ENCODE measurements at places on chromosomes 16 and 17.

DNA sequence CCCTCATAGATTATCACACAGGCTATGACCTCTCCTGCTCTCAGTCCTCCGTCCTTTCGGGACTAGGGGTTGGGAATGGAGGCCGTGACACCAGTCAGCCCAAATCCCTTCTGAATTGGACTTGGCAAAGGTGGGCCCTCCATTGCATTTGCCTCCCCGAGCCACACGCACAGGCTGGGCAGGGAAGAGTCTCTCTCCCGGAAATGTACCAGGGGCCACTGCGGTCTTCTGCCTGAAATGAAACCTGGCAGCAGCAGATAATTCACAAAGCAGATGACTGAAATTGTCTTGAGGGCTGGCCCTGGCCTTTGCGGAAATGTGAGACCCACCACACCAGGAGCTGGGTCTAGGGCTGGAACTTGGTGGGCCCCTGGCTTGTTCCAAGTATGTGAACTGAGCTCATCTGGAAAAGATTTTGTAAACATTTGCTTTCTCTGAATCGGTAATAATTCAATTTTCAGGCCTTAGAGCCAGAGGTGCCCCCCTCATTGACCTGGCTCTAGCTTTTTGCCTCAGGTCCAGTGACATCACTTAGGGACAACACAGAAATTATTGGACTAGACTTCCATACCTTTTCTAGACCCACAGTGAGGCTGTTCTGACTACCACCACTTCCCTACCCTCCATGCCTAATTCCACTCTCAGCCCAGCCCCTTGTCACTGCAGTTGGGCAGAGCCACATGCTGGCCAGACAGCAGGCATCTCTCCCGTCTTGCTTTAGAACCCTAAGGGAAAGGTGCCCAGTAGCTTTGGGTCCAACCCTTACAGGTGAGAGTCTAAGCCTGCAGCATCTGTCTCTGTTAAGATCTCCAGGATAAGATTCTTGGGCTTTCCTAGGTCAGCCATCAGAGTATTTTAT lies 75.2 kb downstream of the CCDC182 start:
- DNase-seq, result no peak

- DNase-seq, result no peak
These were observed 1.6 kb downstream of the PYCARD start for GRCh38 chr16:31200821-31201568.

DNA sequence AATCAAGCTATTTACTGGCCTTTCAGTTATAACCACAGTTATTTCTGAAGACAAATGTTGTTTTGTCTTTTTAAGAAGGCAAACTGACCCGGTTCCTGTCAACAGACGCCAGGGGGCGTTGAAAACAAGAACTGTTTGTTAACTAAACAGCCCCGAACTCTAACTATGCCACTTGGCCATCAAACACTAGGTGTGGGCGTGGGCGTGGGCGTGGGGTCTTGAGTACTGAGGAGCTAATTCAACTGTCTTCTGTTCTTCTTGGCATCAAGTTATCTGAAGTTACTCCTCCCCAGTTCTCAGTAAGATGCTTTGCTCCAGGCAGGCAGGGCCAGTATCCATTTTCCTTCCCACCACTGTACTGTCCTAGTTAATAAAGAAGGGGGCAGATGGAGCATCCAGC lies 63.3 kb upstream of the MTMR4 start:
- DNase-seq, result peak; percentile 1

GRCh38 chr16:56967733-56968132 lies 6.0 kb downstream of the CETP start:
- DNase-seq, result no peak

DNA sequence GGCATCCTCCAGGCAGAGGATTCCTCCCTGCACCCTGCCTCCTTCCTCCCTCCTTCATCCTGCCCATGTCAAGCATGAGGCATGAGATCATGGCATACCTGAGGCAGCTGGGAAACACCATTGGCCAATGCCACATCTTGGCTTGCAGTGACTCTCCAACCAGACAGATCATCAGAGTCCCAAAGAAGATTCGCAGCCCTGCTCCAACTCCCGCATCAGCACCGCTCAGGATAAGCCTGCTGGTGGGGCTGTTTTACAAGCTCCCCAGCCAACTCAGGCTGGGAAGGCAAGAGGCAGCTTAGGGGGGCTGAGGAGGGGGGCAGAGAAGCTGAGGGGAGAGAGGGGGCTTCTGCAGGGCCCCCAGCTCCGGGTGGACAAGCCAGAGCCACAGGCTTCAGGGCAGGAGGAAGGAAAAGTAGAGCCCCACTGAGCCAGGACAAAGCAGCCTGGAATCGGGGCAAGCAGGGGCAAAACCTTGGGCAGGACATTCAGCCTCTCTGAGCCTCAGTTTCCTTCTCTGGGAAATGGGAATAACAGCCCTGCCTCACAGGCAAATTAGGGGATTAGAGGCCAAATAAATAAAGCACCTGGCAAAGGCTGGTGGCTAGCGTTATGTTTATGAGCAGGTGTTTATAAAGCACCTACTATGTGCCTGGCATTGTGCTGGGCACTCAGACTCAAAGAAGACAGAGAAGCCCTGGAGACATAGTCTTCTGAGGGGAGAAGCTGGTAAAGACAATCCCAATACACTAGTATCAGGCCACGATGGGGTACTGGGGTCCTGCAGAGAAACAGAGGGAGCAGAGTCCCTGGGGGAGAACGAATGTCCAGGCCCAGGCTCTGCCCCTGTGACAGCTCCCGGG lies 88.1 kb downstream of the GOSR1 start:
- DNase-seq, result no peak

DNA sequence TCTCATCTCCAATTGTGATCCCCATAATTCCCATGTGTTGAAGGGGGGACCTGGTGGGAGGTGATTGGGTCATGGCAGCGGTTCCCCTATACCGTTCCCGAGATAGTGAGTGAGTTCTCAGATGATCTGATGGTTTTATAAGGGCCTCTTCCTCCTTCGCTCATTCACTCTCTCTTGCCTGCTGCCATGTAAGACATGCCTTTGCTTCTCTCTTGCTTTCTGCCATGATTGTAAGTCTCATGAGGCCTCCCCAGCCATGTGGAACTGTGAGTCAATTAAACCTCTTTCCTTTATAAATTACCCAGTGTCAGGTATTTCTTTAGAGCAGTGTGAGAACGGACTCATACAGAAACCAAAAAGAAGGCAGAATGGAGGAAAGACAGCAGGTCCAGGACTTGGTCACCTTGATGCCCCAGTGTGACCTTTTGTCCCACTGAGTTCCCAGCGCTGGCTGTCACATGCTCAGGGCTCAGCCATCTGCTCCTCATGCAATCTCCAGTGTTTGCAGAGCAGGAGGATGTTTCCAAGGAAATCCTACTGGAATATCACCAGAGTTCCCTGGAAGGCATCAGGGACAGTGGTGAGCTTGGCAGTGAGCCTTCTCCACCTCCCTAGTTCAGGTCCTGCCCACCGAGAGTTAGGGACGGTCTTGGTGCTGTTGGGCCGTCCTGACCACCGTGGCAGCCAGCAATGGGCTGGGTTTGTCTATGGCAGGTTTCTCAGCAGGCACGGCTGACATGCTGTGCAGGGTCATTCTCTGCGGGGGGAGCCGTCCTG lies 96.7 kb downstream of the SEC14L1 start:
- DNase-seq, result no peak

GRCh38 chr17:77140878-77141767 lies at the start of gene SEC14L1:
TSS of gene SEC14L1 (plus strand) at chr17:77140969. CDS start at chr17:77143597, 2,628 bp downstream.
- DNase-seq, result no peak

- no peak for DNase-seq
These were observed 509.0 kb upstream of the KIF2B start for GRCh38 chr17:53313746-53314145.

DNA sequence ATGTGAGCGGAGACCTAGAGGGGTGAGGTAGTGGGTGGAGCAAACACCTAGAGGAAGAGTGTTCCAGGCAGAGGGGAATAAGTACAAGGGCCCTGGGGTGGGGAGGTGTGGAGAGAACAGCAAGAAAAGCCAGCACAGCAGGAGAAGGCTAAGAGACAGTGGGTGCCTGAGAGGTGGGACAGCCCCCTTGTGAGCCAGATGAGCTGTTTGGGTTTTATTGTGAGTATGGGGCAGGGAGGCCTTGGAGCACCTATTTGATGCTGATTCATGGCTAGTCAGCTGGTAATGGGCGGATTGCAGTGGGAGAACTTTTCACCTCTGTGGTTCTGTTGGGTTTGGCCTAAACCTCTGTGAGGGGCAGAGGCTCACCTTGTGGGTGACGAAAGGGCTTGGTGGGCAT lies 68.4 kb downstream of the ABCC1 start:
- no peak for DNase-seq

DNA sequence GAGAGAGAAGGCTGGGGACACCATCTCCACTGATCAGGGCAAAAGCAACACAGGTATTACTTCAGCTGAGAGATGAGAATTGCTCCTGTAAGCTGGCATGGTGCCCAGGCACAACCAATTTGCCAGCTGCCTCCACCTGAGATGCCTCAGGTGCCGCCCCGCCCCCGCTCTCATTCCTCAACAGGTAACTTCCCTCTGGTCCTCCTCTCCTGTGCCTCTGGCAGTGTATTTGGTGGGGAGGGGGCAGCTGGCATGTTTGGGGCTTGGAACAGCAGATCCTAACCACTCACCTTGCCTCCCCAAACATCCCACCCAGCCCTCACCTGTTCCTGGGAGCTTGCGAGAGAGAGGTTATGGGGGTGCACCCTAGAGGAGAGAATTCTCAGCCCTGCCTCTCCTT lies 2.9 kb upstream of the SRCIN1 start:
- DNase-seq, result no peak

DNA sequence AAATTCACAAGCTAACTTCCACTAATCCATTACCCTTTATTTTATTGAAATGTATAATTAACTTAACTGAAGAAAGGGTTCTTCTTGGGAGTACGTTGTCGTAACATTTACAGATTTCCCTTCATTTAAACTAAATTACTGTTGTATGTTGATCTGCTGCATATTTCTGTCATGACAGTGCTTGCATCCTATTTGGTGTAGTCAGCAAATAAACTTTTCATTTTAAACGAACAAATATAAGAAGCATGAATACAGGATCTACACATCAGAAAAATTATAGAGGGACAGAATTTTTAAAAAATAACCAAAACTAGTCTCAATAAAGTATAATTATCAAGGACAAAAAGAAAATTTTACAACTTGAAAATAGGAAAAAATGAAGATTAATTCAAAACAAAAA lies 66.5 kb upstream of the ZNF267 start:
- DNase-seq, result no peak

- DNase-seq, result no peak
These were observed 373.7 kb downstream of the WWOX start for GRCh38 chr16:78473031-78473699.

- peak; percentile 33 for DNase-seq
These were observed 2.9 kb upstream of the SCIMP start for GRCh38 chr17:5237541-5238016.

- no peak for DNase-seq
These were observed 30.0 kb upstream of the MRTFB start for GRCh38 chr16:14041164-14041563.

GRCh38 chr16:11869353-11870228 lies 18.2 kb upstream of the RSL1D1 start:
- no peak for DNase-seq

- peak; percentile 47 for DNase-seq
These were observed 104.5 kb downstream of the NLK start for GRCh38 chr17:28147017-28147416.
